ENCODE measurements at places on chromosomes 2 and 18. TPM values are rescaled to one million over a fixed set of nuclear protein-coding genes. Genes with fewer than 3 reads are reported as not detected.

DNA sequence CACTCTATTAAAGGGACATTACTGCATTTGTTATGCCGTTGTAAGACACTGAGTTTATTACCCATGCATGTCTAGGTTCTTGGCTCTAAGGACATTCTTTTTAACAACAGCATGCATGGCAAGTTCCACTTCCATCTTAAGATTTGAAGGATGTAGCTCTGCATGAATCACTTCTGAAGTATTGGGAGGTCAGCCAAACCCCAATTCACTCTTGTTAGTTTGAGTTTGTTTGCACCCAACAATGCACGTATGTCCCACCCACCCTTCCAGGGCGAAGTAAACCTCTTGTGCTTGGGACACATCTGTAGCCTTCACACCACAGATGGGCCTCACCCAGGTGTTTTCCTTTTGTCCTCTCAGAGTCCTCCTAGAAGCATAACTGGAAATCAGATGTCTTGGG lies 5.6 kb upstream of the LAMA3 start:
- DNase-seq: no peak

- no peak for DNase-seq
Observed at GRCh38 chr2:215793747-215794595, 219.4 kb downstream of the MREG start.

DNA sequence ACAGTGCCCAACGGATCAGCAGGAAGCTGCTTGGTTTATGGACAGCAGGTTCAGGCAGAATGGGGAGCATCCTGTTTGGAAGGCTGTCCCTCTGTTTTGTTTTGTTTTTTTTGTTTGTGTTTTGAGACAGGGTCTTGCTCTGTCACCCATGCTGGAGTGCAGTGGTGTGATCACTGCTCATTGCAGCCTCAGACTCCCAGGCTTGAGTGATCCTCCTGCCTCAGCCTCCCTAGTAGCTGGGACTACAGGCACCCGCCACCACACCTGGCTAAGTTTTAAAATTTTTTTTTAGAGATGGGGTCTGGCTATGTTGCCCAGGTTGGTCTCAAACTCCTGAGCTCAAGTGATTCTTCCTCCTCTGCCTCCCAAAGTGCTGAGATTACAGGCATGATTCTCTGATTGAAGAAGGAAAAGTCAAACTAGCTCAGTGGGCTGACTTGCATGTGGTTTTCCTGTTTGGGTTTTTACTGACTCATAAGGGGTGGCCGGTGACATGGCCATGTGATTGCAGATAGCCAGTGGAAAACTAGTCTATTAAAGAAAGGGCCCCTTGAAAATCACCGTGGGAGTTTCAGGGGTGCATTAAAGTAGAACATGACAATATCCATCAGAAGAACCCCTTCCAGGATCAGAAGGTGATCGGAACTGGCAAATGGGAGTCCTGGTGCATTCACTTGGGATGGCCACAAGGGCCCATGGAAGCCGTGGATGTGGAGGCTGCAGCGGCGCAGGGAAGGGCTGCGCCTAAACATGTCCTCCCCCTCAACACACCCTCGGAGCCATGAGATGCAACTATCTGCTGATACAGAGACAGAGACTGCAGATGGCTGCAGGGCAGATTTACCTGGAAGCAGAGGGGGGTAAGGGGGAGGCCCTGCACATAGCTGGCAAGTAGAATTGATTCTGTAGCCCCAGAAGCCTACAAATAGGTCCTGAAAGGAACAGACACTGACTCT lies 26.5 kb downstream of the AQP12B start:
- no peak for DNase-seq

Gene C1QL2
- total RNA-seq: not detected

DNA sequence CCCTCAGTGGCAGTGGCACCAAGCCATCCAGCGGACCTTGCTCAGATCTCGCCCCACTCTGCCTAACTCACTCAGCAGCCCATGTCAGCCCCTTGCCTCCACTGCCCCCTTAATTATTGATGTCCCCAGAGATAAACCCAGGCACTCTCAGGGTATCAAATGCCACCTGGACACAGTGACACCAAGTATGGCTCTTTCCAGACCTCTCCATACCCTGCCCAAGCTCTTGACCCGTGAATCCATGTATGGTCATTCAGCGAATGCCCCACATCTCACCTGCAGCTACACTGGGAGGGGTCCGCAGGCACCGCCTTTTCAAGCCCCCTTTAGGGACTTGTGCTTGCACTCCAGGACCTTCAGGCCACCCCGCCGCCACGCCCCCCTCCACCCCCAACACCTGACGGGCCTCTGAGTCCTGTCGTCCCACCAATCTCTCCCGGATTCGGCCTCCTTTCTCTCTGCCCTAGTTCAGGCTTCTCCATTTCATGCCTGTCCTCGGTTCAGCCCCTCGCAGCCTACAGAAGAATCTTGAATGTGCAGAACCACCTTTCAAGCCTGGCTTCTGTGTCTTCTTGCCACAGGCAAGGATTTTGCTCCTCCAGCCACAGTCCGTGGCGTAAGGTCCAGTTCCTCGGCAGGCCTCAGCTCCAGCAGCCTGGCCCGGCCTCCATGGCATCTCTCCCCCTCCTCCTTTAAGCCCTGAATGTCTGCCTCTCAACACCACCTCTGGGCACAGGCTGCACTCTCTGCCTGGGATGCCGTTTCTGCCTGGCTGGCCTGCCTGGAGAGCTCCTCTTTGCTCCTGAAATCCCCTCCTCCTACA lies 54.1 kb upstream of the ODC1 start:
- DNase-seq: no peak

Gene CFC1
- not detected for total RNA-seq

Gene CD207
- not detected for total RNA-seq

All from Right ventricle myocardium superior (tissue), 1 donor.